ENCODE measurements at places on chromosomes 11 and 22.

DNA sequence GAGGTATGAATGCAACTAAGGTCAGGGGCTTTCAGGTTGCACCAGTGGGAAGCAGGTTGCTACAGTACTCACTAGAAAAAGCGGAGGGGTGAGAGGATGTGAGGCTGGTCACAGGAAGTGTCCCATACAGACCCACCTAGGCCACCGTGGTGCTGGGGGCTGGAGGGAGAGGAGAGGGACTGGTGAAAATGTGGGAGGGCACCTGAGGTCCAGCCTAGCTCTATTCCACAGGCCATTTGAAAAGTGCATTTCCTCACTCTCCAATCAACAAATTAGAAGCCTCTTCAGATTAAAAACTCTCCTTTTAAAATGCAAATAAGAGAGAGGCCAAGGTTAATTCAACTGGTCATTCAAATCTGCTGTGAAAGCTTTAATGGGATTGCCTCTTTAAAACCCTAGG is 38.6 kb upstream of the NCAM1 start:
- DNase-seq, result no peak

DNA sequence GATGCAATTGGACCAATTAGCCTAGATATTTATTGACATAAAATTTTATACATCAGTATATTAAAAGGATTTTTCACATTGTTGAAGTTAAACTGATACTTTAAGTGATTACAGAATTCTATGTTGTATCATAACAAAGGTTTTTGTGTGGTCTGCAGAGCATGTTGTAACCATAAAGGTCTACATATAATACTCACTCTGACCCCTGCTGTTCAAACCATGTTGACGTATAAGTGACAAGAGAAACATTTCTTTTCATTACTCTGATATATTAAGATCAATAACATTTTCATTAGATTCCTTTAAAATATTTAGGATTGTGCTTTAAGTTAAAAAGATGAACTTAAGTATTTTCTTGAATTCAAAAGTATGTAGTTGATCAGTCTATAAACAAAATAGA is 63.9 kb downstream of the GAS2 start:
- no peak for DNase-seq

DNA sequence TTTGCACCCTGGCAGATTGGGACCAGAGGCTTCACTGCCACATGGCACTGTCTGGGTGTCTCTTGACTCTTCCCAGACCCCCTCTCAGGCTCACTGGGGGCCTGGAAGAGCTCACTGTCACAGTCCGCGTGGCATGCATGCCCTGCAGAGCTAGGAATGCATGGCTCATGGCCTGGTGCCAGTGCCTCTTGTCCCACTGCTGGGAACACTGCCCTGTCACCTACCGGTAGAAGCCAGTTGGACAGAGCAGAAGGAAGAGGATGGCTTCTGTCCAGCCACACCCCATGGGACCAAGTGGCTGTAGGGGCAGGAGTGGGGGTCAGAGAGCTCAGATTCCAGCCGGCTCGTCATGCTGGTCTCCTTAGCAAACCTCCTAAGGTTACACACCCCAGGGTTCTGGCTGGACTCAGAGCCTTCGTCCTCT is 29.7 kb downstream of the MB start:
- no peak for DNase-seq

- DNase-seq, result no peak
Measured at GRCh38 chr22:40235308-40235707, 57.6 kb downstream of the TNRC6B start.

GRCh38 chr11:91921974-91922373 is 302.6 kb upstream of the FAT3 start:
- no peak for DNase-seq

Data from GM12892 (cell line).